ENCODE measurements at places on chromosomes 12 and 14. TPM values are rescaled to one million over a fixed set of nuclear protein-coding genes. Genes with fewer than 3 reads are reported as not detected.

The POTEM gene
- total RNA-seq = not detected

The TBC1D30 gene
- 19.6 TPM for total RNA-seq

The ALKBH2 gene
- total RNA-seq = 26.7 TPM

The TRIM9 gene
- 52.9 TPM for total RNA-seq

The CCDC184 gene
- total RNA-seq = 15.3 TPM

The CCDC177 gene
- 2.4 TPM for total RNA-seq

DNA sequence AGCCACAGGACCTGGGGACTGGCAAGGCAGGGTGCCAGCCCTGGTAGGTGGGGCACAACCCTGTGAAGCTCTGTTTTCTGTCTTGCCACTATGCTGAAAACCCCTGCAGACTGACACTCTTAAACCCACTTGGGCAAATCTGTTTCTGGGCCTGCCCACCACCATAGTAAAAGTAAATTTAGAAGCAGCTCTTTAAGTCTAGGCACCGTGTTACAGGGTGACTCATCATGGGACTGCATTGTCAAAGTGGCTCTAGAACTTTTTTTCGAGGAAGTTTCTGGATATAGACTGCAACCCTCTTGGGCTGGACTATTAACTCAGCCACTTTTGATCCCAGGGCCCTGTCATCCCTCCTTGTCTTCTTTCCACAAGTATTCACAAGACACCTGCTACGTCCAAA lies 7.7 kb downstream of the TUNAR start:
- peaks cover 20% of the 10 kb centered on the region for H3K4me1 ChIP-seq
- peaks cover 7% of the 10 kb centered on the region for H3K36me3 ChIP-seq
- H3K27ac ChIP-seq = no peak overlapping the region
- no peak overlapping the region for H3K4me3 ChIP-seq

GRCh38 chr12:3832738-3833137 lies 40.5 kb downstream of the PARP11 start:
- H3K27me3 ChIP-seq = no peaks in the 10 kb centered on the region
- H3K4me1 ChIP-seq = no peaks in the 10 kb centered on the region
- no peak overlapping the region for H3K27ac ChIP-seq
- no peak for DNase-seq

- no peaks in the 10 kb centered on the region for H3K27me3 ChIP-seq
- no peaks in the 10 kb centered on the region for H3K36me3 ChIP-seq
- H3K4me1 ChIP-seq = no peaks in the 10 kb centered on the region
- DNase-seq = no peak
- no peak overlapping the region for H3K27ac ChIP-seq
These were observed 3.2 kb upstream of the CLEC9A start for GRCh38 chr12:10027311-10027710.

DNA sequence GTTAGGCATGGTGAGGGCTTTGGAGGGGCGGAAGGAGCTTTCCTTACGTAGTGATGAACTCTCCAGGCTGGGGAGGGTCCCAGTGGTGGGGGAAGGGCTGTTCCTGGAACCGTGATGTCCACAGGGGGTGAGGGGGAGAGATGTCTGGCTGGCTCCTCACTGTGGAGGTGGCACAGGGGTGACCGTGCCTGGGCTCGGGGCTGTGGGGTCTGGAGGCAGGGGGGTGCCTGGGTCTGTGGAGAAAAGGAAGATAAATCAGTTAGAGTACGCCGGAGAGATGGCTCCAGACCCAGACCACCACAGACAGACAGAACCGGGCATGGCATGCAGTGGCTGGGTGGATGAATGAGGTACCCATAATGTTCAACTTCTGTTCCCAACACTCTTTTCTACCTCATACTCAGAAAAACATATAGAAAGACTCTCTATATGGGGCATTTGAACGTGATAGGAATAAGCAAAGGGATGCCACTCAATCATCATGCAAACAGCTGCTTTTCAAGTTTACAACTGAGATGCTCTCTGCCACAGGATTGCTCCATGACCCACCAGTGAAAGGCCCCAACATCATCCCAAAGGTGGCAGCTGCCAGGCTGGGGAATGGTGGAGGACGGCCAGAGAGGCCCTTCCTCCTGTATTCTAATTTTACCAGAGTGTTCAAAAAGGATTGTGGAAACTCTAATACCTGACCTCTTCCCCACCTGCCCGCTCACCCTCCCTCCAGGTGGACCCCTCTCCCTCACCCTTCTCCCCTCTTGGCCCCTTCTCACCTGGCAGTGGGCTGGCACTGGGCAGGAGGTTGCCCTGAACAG lies 5.6 kb downstream of the MYL6 start:
- peaks cover 26% of the 10 kb centered on the region for H3K4me1 ChIP-seq
- peaks cover 92% of the 10 kb centered on the region for H3K36me3 ChIP-seq
- DNase-seq = no peak
- no peaks in the 10 kb centered on the region for H3K27me3 ChIP-seq
- no peak overlapping the region for H3K27ac ChIP-seq
- H3K4me3 ChIP-seq = no peak overlapping the region

DNA sequence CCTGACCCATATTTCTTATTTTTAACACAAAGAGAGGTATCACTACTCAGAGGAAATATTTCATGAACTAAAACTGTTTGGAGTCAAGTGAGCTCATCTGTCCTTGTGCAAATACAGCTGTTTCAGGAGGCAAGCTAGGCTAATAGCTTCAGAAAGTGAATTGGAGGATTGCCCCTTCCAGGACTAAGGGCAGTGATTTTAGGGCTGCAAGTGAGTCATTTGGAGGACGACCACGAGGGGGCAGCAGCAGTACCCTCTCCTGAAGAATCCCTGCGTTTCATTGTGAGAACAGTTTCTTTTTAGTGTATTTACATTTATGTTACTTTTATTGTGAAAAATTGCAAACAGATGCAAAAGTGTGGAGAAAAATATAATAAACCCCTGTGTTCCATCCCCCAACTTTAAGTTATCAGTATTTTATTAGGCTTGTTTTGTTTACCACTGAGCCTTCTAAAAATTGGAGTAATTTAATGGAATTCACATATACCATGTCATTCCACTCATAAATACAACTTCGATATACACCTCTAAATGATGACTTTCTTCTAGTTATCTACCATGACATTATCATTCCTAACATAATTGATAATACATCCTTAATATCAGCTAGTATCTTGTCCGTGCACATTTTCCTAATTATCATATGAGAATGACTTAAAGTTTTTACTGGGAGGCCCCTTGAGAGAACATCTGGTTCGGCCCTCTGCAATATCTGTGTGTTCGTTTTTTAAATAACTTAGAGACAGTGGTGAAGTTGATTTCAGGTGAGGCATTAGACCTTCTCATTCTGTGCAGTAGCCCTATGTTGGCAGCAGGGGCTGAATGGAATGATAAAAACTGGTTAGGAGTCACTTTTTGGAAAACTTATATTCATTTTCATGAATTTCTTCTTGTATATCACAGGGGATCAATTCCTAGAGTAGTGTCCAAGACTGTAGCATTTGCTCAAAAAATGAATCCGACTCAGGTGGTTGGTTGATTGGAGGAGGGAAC lies 13.7 kb downstream of the FOXJ2 start:
- peaks cover 70% of the 10 kb centered on the region for H3K36me3 ChIP-seq
- peak; percentile 59 for DNase-seq
- no peaks in the 10 kb centered on the region for H3K4me1 ChIP-seq

- DNase-seq = no peak
- H3K4me3 ChIP-seq = no peak overlapping the region
- H3K36me3 ChIP-seq = no peaks in the 10 kb centered on the region
- no peaks in the 10 kb centered on the region for H3K27me3 ChIP-seq
- peaks cover 33% of the 10 kb centered on the region for H3K4me1 ChIP-seq
These were observed 160.0 kb downstream of the ADGRD1 start for GRCh38 chr12:131113568-131114270.

- no peak for DNase-seq
- H3K27ac ChIP-seq = no peak overlapping the region
- no peaks in the 10 kb centered on the region for H3K36me3 ChIP-seq
- no peaks in the 10 kb centered on the region for H3K4me1 ChIP-seq
These were observed 152.1 kb upstream of the PLEKHG7 start for GRCh38 chr12:92550661-92551060.

- H3K27me3 ChIP-seq = peaks cover 99% of the 10 kb centered on the region
- DNase-seq = peak; percentile 26
- H3K27ac ChIP-seq = no peak overlapping the region
- H3K36me3 ChIP-seq = no peaks in the 10 kb centered on the region
- H3K4me1 ChIP-seq = peaks cover 44% of the 10 kb centered on the region
- H3K4me3 ChIP-seq = no peak overlapping the region
These were observed 2.6 kb upstream of the WNT10B start for GRCh38 chr12:48973941-48974673.

GRCh38 chr14:45664668-45665356 lies 411.8 kb upstream of the MIS18BP1 start:
- H3K4me1 ChIP-seq = no peaks in the 10 kb centered on the region
- H3K36me3 ChIP-seq = no peaks in the 10 kb centered on the region
- no peak overlapping the region for H3K27ac ChIP-seq
- no peak for DNase-seq
- no peak overlapping the region for H3K4me3 ChIP-seq

DNA sequence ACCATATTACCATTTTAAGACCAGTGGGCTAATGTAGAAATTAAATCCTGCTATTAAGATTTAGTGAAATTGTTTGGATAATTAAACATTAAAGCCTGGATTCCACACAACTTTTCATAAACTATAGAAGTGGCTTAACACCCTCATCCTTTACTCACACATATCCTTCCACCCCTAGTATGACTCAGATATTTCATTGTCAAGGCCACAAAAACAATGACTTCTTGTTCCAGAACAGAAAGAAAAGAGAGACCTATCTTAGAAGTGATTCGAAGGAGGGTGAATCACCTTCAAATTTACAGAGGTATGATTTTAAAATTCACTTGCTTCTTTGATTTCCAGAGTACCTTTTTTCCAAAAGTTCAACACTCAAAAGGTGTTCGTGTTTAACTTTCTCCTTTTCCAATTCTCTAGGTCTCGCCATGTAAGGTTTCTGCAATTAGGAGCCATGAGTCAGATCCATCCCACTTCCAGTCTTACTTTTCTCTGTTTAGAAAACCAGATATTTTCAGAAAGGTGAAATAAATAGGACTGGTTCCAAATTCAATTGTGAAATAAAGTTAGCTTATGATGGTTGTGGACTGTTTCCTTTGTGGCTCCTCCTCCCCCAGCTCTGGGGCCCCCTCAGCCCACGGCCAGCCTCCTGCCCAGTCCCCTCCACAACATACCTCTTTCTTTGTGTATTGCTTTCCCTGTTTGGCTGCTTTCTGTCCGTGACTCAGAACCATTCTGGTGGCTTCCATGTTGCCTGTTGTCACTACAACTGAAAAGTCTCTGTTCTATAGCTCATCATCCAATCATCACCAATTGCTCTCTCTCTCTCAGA lies 24.6 kb upstream of the MGP start:
- H3K4me3 ChIP-seq = no peak overlapping the region
- H3K27me3 ChIP-seq = no peaks in the 10 kb centered on the region
- H3K27ac ChIP-seq = no peak overlapping the region
- DNase-seq = no peak
- H3K36me3 ChIP-seq = no peaks in the 10 kb centered on the region

GRCh38 chr12:106987846-106988245 lies 900 bp upstream of the MTERF2 start:
- H3K4me3 ChIP-seq = no peak overlapping the region
- no peak overlapping the region for H3K27ac ChIP-seq
- no peaks in the 10 kb centered on the region for H3K27me3 ChIP-seq
- no peak for DNase-seq
- peaks cover 6% of the 10 kb centered on the region for H3K4me1 ChIP-seq

DNA sequence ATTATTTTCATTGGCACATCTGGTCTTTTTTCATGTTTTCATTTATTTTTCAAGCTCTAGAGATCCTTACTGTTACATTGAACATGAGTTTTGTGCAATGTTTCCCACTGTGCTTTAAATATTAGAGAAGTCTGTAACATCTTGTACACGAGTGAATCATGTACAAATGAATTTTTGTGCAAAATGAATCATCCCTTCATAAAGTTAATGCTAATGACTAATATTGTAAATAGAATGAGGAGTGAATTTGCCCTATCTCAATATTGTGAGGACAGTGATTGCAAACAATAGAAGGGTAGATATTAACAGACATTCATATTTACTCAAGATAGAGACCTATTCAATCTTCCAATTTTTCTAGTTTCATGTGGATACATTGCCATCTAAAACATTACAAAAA lies 463.3 kb upstream of the FOXG1 start:
- no peaks in the 10 kb centered on the region for H3K36me3 ChIP-seq
- H3K27ac ChIP-seq = no peak overlapping the region
- H3K4me3 ChIP-seq = no peak overlapping the region
- no peaks in the 10 kb centered on the region for H3K27me3 ChIP-seq

- H3K27me3 ChIP-seq = no peaks in the 10 kb centered on the region
- no peaks in the 10 kb centered on the region for H3K36me3 ChIP-seq
- H3K4me1 ChIP-seq = peaks cover 6% of the 10 kb centered on the region
- no peak overlapping the region for H3K4me3 ChIP-seq
- no peak overlapping the region for H3K27ac ChIP-seq
These were observed 179.2 kb downstream of the CACNA1C start for GRCh38 chr12:2231956-2232355.

GRCh38 chr14:72519543-72519942 lies 374.4 kb downstream of the DPF3 start:
- H3K36me3 ChIP-seq = no peaks in the 10 kb centered on the region
- no peak for DNase-seq
- H3K4me1 ChIP-seq = peaks cover 7% of the 10 kb centered on the region

DNA sequence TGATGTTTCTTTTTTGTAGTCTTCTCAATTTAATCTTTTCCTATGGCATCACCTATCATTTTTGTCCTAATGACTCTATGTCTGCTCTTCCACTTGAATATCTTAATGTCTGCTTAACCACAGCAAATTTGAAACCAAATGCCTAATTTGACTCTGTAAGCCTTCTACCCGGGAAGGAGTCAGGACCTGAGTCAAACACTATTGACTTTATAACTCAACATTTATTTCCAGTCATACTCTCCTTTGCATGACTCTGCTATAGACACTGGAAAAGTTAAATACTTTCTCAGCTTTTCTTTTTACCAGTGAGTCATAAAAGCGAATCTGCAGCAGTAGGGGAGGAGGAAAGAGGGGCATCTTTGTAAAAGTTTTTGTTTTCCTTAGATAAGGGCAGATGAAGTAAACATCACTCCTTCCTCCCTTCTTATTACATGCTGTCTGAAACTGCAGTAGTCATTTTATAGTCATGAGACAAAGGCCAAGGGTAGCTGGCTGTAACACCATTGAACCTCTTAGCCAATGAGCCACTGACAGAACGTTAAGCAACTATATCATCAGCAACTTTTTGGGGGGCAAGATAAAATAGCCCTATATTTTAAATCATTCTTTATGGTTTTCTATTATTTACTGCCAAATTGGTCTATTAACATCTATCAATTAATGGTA lies 179.3 kb downstream of the MIPOL1 start:
- no peaks in the 10 kb centered on the region for H3K27me3 ChIP-seq
- H3K4me1 ChIP-seq = no peaks in the 10 kb centered on the region
- no peak overlapping the region for H3K4me3 ChIP-seq
- no peak overlapping the region for H3K27ac ChIP-seq
- DNase-seq = no peak
- H3K36me3 ChIP-seq = no peaks in the 10 kb centered on the region

DNA sequence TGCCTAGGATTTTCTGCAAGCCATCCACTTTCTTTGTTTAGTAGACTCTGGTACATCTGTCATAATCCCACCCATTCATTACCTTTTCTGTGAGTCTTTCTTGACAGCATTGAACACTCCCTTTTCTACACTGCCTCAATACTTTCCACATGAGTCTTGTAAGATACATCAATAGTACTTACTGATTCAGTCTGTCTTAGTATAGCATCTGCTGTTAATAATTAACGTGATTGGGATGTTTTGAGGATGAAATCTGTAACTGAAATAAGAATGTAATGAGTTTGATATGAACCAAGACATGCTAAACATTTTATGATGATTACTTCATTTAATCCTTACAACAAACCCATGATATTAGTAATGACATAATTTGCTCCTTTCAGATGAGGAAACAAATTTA lies 196.2 kb upstream of the FOXG1 start:
- DNase-seq = no peak
- H3K36me3 ChIP-seq = no peaks in the 10 kb centered on the region
- H3K4me3 ChIP-seq = no peak overlapping the region
- no peaks in the 10 kb centered on the region for H3K4me1 ChIP-seq
- H3K27ac ChIP-seq = no peak overlapping the region
- H3K27me3 ChIP-seq = no peaks in the 10 kb centered on the region
